ENCODE measurements at places on chromosomes 12 and 14.

DNA sequence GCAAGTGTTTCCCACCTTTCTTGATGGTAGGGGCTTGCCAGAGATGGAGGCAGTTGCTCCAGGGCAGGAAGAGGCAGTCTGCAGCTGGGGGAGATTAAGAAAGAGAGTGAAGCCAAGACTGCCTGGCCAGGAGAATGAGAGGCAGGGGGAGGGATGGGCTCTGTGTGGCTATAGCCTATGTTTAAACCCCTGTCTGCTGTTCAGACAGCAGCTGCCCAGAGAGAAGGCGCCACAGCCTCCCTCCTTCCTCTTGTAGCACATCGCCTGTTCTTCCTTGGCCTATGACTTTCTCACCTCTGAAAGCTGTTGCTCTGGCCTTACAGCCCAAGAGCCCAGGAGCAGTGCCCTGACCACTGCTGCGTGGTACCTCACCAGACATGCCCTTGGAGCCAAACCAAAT, 61.7 kb downstream of the EMP1 start:
- no peak for DNase-seq

DNA sequence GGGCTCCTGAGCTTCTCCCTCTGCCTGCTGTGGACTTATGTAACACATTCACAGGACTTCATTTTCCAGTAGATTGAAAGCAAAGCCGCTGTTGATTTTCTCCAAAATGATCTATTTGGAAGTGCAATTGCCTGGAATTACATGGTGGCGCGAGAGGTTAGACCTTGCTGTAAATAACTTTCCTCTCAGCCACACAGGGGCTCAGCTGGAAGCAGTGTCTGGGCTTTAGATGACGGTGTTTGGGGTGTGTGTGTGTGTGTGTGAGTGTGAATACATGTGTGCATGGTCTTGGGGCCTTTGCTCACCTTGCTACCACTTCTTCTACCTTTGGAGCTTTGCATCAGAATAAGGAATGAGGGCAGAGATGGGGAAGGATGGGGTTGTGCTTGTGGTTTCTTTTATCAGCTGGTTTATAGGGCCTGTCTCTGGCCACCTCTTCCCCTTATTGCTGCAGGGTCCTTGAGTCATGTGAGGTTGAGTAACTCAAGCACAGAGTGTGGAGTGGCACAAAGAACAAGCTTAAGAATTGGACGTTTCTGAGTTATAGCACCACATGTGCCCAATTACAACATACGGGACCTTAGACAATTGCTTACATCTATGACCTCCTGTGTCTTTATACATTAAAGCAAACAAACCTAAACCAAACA, 280.6 kb downstream of the NRXN3 start:
- no peak for DNase-seq

GRCh38 chr14:44565968-44566367, 58.9 kb upstream of the FSCB start:
- DNase-seq = no peak

DNA sequence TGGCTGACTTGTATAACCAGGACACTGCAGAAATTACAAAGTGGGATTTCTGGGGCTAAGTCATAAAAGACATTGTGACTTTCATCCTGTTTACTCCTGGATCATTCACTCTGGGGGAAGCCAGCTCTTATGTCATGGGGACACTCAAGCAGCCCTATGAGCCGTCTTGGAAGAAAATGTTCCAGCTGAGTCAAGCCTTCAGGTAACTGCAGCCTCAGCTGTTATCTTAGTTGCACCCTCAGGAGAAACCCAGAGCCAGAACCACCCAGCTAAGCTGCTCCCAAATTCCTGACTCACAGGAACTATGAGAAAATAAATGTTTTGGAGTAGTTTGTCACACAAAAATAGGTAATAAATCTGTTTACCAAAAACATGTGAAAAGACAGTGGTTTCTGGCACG, 43.1 kb upstream of the GXYLT1 start:
- no peak for DNase-seq

DNA sequence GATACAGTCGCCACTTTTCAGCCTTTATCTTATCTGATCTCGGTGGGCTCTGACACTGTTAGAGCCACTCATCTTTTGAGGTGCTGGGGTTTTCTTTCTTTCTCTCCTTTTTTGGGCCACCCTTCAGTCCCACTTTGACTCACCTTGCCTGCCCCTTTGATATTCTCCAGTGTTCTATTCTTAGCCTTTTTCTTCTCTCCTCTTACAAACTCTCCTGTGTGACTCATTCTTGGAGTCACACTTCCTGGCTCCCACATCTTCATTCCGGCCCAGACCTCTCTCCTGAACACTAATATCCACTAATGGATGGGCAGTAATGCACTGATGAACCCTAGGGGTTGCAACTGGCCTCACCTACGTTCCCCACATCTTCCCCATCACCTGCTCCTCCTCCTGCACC, 2.2 kb upstream of the DCD start:
- no peak for DNase-seq
